Stimulated activated CD4-positive, alpha-beta T cell treated with anti-CD3 and anti-CD28 coated beads, TNF-alpha, amount 100 ng/mL, for 48 hours (primary cell): ENCODE measurements at places on chromosomes 2 and 18.

DNA sequence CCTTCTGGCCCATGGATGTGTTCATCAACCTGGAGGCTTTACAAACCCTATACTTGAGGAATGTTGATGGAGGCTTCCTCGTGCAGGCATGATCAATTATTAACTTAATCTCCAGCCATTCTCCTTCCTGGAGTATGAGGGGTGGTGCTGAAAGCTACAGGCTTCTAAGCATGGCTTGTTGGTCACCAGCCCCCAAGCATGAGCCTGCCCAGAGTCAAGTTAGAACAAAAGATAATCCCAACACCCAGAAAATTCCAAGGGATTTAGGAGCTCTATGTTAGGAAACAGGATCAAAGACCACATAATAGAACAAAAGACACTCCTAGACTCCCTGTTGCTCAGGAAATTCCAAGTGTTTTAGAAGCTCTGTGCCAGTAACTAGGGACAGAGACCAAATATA is 63.1 kb downstream of the FAM171B start:
- DNase-seq, result no peak

GRCh38 chr18:213966-214365 is 53.9 kb downstream of the THOC1 start:
- no peak for DNase-seq

DNA sequence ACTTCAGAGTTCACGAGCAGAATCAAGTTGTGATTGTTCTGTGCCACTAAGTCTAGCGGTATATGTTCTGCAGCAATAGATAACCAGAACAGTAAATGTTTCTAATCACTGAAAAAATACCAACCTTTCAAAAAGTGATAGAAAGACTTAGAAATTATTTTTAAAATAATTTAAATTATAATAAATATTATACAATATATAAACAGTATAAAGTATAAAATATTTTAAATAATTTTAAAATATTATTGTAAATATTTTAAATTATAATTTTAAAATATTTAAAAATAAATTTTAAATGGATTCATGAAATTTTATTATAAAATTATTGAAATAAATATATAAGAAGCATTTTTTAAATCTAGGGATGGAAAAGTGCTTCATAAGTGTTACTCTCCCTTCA is 126.3 kb upstream of the ID2 start:
- DNase-seq, result no peak

- no peak for DNase-seq
Measured at GRCh38 chr2:204265681-204266181, 279.5 kb upstream of the PARD3B start.

- no peak for DNase-seq
Measured at GRCh38 chr18:33914399-33914798, 310.3 kb downstream of the NOL4 start.

DNA sequence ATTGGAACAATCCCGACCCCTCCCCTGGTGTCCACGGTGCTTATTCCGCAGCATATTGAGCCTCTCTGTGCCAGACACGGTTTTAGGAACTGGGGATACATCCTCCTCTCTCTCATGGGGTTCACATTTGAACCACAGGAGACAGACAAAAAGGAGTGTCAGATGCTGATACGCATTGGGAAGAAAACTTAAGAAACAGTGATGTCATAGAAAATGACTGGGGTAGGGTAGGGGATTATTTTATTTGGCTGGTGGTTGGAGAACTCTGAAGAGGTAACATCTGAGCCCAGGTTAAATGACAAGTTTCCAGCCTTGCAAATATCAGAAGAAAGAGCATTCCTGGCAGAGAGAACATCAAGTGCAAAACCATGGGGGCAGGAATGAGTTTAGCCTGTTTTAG is 344.5 kb downstream of the DPP10 start:
- no peak for DNase-seq

GRCh38 chr2:33188799-33189198 is 242.0 kb downstream of the LTBP1 start:
- no peak for DNase-seq

DNA sequence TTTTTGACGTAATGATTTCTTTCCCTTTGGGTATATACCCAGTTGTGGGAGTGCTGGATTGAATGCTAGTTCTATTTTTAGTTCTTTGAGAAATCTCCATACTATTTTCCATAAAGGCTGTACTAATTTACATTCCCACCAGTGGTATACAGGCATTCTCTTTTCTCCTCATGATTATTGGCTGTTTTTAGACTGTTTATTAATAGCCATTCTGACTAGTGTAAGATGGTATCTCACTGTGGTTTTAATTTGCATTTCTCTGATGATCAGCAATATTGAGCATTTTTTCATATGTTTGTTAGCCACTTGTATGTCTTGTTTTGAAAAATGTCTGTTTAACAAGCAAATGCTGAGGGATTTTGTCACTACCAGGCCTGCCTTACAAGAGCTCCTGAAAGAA is 9.2 kb upstream of the CD28 start:
- DNase-seq, result no peak

- no peak for DNase-seq
Measured at GRCh38 chr2:2536416-2537056, 205.5 kb upstream of the MYT1L start.

- no peak for DNase-seq
Measured at GRCh38 chr18:68083131-68083530, 566.6 kb upstream of the DSEL start.

DNA sequence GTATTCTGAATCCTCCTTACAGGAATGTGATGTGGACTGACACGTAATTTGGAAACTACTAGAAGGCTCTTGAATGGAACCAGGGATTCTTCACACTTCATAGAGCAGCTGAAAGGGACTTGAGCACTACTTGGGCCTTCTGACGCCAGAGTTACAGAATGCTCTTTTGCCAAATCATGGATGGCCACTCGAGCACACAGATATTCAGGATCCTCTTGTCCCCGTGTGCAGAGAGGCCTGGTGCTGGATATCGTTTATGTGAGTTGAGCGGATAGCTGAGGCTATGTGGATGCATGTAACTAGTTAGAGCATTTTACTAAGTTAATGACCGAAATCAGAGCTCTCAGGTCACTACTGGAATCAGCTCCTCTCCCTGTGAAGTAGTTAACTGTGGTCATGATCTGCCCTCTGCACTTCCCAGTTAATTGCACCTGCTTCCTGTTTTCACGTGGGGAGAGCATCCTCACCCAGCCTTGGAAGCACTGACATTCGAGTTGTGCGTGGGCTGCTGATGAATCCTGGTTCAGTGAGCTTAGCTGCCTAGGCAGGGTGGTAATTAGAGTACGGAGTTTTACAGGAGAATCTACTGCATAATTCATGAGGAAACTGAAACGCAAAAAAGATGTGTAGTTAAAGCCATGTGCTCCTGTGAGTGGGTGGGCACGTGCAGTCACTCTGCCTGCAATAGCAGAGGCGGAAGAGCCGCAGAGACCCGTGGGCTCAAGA is 5.2 kb upstream of the TPO start:
- no peak for DNase-seq

DNA sequence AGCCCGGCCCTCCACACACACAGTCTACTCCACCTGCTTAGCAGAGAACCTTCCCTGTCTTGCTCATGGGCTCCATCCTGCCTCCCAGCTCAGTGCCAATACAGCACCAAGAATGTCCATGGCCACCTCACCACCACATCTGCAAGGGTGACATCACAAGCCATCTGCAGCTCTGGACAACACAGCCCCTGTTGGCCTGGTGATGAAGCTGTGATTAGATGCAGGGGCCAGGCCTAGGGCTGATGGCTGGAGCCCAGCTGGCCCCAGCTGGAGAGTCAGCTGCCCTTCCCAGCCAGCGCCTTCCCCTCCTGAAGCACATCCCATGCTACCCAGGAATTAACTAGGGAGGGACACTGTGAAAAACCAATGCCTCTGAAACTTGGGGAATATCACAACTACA is 91.1 kb downstream of the TTC32 start:
- DNase-seq, result no peak

DNA sequence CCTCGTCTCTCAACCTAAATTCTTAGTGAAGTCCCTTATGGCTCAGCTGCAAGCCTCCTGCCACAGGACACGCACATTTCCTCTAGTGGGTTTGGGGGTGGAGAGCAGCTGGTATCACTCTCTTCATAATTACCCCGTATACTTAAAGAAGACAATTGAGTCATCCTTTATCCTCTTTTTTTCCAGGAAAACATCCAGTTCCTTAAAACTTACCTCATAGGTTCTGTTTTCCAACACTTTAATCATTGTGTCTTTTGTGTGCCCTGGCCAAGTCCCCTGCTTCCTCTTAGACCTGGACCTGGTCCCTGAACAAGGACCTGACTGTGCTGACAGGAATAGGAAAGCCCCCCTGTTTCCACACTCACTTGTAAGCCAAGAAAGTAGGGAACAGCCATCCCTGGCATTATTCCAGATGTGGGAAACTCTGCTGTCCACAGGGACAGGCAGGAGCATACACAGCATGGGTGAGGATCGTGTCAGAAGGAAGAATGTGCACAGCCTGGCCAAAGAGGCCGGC is 42.3 kb upstream of the MYO1B start:
- DNase-seq, result no peak

- no peak for DNase-seq
Measured at GRCh38 chr2:190759749-190760213, 110.9 kb downstream of the NAB1 start.

- no peak for DNase-seq
Measured at GRCh38 chr2:118535171-118535817, 312.2 kb downstream of the EN1 start.

GRCh38 chr2:102037681-102038080 is 45.9 kb downstream of the IL1R2 start:
- no peak for DNase-seq

DNA sequence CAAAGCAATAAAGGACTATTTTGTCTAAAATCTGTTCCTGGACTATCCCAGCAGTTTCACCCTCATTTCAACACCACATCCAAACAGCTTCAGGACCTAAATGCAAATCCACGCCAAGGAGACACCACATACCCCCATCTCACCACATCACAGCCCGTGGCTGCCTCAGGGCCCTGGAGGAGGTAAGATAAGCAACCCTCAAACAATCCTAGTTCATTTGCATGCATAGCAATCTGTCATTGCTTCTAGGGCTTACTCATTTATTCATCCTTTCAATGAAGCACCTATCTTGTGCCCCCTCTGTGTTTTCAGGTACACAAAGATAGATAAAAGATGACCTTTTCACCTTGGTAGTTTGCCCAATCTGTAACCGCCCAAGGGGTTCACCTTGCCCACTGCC is 86.5 kb downstream of the VSNL1 start:
- DNase-seq, result no peak

DNA sequence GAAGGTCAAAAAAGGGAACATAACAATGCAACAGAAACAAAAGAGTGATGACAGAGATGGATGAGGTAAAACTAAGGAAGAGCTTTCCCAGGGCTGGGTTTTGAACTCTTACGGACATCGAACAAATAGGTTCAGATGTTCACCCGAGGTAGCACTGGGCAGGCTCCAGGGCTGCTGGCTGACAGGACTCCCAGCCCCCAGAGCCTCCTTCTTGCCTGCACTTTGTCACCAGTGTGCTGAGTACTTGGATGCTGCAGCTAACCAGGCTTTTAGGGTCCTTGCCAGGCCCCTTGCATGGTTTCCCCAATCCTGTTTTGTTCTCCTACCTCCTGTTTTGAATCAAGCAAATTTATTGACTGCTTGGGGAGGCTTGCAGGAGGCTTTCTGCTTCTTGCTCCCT is 322.9 kb downstream of the DYSF start:
- no peak for DNase-seq

- no peak for DNase-seq
Measured at GRCh38 chr2:238009563-238009962, 42.7 kb downstream of the UBE2F start.

- no peak for DNase-seq
Measured at GRCh38 chr18:69250305-69251151, 150.2 kb upstream of the DOK6 start.

DNA sequence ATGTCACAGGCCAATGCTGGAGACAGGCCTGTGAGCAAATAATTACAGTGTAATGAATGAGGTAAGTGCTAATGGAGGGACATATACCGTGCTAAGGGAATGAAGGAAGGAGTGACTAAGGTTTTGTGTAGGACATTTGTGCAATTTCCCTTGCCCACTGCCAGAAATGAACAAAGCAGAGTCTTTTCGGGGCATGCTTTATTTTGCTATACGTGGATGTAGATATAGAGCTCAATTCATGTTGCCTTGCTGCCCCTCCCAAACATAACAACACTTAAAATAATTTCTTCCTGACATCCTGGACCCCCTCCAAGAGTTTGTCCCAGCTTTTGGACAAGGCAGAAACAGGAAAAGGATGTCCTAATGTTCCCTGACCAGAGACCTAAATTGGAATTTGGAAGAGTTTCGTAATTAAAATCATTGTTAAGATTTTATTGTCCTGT is 23.7 kb upstream of the CD28 start:
- no peak for DNase-seq

DNA sequence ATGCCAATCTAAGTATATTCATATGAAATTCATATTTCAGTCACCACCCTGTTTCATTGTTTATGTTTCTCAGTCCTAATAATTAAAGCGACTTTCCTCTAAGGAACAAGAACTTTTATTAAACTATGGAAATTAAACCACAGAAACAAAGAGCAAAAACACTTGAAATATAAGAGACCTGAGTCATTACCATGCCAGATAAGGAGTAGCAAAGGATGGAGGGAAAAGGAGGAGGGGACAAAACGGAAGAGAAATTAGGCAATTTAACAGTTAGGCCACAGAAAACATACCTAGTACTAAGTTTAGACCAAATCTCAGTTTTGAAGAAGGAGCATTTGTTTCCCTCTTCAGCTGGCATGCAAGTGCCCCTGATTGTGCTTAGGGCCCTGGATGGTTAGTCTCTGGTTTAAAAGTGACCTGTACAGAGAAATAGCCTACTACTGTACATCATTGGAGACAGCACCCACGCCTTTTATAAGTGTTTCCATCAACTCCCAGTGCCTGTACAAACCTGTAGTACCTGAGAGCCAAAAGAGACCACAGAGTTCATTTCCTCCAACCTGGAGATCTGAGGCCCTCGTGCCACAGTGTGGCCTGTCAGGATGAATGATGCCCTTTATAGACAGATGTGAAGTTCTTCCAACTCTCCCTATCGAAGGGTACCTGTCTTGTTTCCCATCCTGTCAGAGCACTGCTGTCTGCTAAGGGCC is 74.5 kb downstream of the SPATS2L start:
- DNase-seq, result no peak
